Diencephalon (tissue), 1 donor: ENCODE measurements at places on chromosomes 2 and 18. TPM values are rescaled to one million over a fixed set of nuclear protein-coding genes. Genes with fewer than 3 reads are reported as not detected.

The BMPR2 gene
- total RNA-seq = 97.6 TPM

The ELAC1 gene
- 10.4 TPM for total RNA-seq

The CRACDL gene
- total RNA-seq = 3.7 TPM

The TGFA gene
- total RNA-seq = 18.2 TPM

The MAP2 gene
- total RNA-seq = 911 TPM

The CCT7 gene
- 180 TPM for total RNA-seq

The DOK6 gene
- total RNA-seq = 80.7 TPM

The GALNT3 gene
- 4.6 TPM for total RNA-seq

The IL1F10 gene
- not detected for total RNA-seq

The GORASP2 gene
- 35.3 TPM for total RNA-seq

The CPS1 gene
- 3.2 TPM for total RNA-seq

The HOXD13 gene
- not detected for total RNA-seq

The LRATD1 gene
- 63.2 TPM for total RNA-seq
